ENCODE measurements at places on chromosomes 12 and 14. TPM values are rescaled to one million over a fixed set of nuclear protein-coding genes. Genes with fewer than 3 reads are reported as not detected.

DNA sequence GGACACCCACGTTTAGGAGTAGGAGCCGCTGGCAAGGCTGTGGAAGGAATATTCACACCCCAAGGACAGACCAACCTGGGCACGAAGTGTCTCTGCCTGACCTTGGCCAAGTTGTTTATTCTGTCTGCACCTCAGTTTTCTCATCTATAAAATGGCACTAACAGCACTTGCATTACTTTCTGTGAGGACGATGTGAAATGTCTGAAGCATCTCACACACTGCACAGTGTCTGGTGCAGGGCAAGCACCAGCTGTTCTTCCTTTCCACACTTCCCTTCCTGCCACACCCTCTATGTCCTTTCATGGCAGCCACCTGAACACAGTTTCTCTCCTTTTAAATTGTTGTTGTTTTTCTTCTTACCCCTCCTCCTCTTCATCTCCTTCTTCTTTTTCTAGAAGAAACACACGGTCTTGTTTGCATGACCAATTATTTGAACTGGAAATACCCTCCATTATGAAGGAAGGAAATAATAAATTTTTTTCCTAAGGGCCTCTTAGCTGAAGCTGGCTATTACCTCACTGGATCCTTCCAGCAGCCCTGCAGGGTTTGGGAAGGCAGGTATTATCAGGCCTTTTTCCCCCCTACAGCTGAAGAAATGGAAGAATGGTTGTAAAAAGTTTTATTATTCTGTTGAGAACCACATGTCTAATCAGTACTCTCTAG, 42.9 kb upstream of the ATP23 start:
- no peaks in the 10 kb centered on the region for H3K27me3 ChIP-seq
- no peak overlapping the region for H3K4me3 ChIP-seq
- no peak overlapping the region for H3K27ac ChIP-seq
- H3K36me3 ChIP-seq = no peaks in the 10 kb centered on the region
- DNase-seq = no peak
- peaks cover 37% of the 10 kb centered on the region for H3K4me1 ChIP-seq

DNA sequence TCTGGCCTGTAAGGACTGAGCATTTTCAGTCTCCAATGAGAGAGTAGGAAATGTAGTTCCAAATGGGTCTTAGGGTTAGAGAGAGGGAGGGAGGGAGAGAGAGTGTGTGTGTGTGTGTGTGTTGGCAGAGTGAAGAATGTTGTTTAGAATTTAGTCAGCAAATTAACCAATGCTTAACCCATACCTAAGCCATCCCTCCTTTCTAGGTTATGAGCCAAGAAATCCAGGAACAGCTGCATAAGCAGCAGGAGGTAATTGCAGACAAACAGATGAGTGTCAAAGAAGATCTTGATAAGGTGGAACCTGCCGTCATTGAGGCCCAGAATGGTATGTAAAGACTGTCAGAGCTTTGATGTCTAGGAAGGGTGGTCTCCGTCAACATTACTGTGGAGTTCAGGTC, 56.9 kb downstream of the HSP90AA1 start:
- H3K27me3 ChIP-seq = no peaks in the 10 kb centered on the region
- no peak for DNase-seq
- H3K4me1 ChIP-seq = peaks cover 3% of the 10 kb centered on the region

DNA sequence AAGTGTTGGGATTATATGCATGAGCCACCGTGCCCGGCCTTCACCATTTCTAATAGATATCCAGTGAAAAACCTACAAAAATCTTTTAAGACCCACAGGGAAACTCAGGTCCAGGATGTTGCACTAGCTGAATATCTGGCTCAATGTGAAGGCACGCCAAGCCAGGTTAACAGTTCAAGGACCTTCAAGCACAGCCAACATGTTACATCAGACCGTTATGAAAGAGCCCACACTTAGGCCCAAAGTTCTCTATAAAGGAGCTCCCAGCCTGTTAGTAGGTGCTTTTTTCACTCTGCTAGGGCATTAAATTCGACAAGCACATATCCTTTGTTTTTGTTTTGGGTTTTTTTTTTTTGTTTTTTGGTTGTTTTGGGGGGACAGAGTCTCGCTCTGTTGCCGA, 69.0 kb downstream of the OTX2 start:
- H3K36me3 ChIP-seq = no peaks in the 10 kb centered on the region
- H3K4me3 ChIP-seq = no peak overlapping the region
- peaks cover 3% of the 10 kb centered on the region for H3K27me3 ChIP-seq
- DNase-seq = no peak
- H3K27ac ChIP-seq = no peak overlapping the region

The SYCP3 gene
- 1.7 TPM for polyA plus RNA-seq

GRCh38 chr12:23376238-23376637, 573.2 kb downstream of the SOX5 start:
- DNase-seq = no peak
- H3K4me1 ChIP-seq = no peaks in the 10 kb centered on the region
- H3K36me3 ChIP-seq = no peaks in the 10 kb centered on the region
- H3K27me3 ChIP-seq = no peaks in the 10 kb centered on the region

DNA sequence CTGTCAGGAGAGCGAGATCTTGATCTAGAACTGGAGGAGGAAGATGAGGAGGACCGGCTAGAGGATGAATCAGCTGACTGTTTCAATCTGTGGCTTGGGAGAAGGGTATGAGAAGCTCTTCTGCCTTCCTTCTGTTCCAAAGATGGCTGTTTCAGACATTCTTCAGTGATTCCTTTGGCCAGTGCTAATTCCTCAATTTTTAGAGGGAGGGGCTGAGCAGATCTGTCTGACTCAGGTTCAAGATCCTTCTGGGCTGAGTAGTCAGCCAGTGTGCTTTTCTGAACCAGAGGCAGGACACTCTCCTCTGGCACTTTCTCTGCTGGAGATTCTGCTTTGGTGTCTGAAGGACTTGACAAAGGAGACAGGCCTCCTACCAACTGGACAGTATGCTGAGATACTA, 15.2 kb downstream of the ACIN1 start:
- H3K4me3 ChIP-seq = no peak overlapping the region
- DNase-seq = no peak
- H3K27me3 ChIP-seq = no peaks in the 10 kb centered on the region

- H3K4me3 ChIP-seq = no peak overlapping the region
- no peaks in the 10 kb centered on the region for H3K27me3 ChIP-seq
- DNase-seq = no peak
- H3K27ac ChIP-seq = peak overlapping the region; percentile 18
Observed at GRCh38 chr12:108724054-108724889, 7.0 kb downstream of the CORO1C start.

DNA sequence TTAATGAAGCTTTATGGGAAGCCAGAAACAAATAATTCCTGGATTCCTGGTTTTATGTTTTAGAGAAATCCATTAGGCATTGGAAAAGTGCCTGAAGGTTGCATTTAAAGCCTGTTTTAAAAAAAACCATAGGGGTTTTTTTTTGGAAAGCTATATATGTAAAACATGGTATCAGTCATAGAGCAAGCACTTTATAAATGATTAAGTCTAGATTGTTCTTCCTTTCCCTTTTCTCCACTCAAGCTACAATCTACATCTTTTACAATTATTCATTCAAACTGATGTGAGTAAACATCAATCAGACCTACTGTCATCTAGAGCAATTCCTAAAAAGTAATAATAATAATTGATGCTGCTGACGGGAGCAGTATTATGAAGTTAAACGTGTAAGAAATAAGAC, 500.7 kb downstream of the TMEM117 start:
- H3K4me3 ChIP-seq = no peak overlapping the region
- H3K27me3 ChIP-seq = no peaks in the 10 kb centered on the region
- no peaks in the 10 kb centered on the region for H3K4me1 ChIP-seq

- H3K27me3 ChIP-seq = no peaks in the 10 kb centered on the region
- H3K36me3 ChIP-seq = no peaks in the 10 kb centered on the region
- no peak overlapping the region for H3K4me3 ChIP-seq
- no peak for DNase-seq
Observed at GRCh38 chr14:32377046-32377646, 48.0 kb downstream of the AKAP6 start.

DNA sequence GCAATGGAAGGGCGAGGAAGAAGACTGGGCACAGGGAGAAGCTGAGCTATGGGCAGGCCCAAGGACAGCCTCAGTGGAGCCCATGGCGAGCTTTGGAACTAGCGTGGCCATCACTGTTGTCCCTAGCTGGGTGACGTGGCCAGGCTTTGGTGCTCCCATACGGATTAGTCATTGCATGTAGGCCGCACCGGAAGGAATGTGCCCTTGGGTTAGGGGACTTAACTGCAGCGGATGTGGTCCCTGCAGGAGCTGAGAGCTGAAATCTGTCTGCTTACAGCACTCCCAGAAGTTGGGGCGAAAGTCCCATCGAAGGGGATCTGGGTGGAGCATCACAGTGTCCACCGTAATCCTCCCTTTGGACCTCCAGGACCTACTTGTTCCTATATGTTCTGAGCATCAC, 133.7 kb downstream of the PAPOLA start:
- DNase-seq = no peak
- H3K27ac ChIP-seq = no peak overlapping the region
- no peak overlapping the region for H3K4me3 ChIP-seq
- H3K27me3 ChIP-seq = no peaks in the 10 kb centered on the region
- H3K4me1 ChIP-seq = no peaks in the 10 kb centered on the region
- no peaks in the 10 kb centered on the region for H3K36me3 ChIP-seq

GRCh38 chr14:94598816-94599655, 13.2 kb upstream of the SERPINA3 start:
- H3K27ac ChIP-seq = peak overlapping the region; percentile 91
- H3K4me3 ChIP-seq = no peak overlapping the region
- H3K36me3 ChIP-seq = no peaks in the 10 kb centered on the region
- no peaks in the 10 kb centered on the region for H3K27me3 ChIP-seq

Measured in large intestine (tissue), 12 donors.